Activated CD4-positive, alpha-beta T cell treated with anti-CD3 and anti-CD28 coated beads, Interleukin-2, Interleukin-6, amounts not matched to agents 100 ng/mL and 50 ng/mL, durations not matched to agents 16 hours and 8 hours (primary cell): ENCODE measurements at places on chromosomes 7 and 10.

DNA sequence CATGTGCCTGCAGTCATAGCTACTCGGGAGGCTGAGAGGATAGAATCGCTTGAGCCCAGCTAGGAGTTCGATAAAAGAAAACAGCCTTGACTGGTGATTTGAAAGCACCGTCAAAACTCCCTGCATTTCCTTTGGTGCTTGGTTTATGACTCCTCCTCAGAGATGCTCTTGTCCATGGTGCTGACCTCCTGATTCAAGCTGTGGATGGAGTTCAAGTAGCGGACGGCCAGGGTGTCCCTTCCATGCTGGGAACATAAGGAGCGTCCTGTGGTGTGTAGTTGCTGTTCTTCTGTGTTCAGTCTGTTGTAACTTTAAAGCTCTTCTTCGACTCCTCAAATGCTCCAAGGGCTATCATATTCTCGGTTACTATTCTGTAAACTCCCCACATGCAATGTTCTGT lies 382.5 kb upstream of the KIAA1217 start:
- peak; percentile 6 for DNase-seq

DNA sequence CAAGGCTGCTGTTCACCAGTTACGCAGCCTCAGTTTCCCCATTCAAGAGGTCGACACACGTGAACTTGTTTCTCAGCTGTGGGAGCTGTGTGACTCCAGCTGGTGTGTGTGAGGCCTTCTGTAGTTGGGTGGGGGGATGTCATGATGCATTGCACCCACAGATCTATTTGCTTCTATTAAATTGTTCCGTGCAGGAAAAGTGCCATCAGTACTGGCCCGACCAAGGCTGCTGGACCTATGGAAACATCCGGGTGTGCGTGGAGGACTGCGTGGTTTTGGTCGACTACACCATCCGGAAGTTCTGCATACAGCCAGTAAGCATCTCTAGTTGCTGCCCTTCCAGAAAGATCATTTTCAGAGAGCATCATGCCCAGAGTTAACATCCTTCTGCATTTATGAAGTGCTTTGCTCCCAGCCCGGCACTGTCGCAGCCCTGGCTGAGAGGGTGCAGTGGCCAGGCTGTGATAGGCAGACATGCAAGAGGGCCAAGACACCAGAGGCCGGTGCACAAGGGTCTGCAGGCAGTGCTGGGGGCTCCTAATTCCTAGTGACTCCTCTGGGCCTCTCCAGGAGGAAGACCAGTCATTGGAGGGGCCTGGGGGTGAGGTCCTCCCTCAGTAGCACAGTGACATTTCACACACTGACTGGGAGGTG lies 60.2 kb downstream of the MKI67 start:
- no peak for DNase-seq

- DNase-seq = no peak
Measured at GRCh38 chr10:15201589-15202300, 33.3 kb upstream of the NMT2 start.

GRCh38 chr10:99143011-99143410 lies 92.6 kb downstream of the HPSE2 start:
- no peak for DNase-seq

DNA sequence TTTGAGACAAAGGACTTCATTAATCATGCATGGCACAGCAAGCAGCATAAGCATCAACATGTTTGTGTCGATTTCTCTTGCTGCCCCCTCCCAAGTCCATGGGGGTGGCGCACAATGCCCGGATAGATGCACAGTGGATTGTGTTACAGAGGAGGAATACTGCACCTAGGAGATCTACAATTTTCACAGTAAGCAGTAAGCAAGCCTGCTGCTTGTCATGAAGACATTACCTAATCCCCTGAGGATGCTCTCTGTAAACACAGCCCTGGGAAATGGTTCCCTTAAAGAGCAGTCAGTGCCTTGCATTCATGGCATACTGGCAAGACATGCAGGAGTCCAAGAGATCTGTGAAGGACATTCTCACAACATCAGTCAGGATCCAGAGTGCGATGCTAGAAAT lies 137.7 kb downstream of the ETV1 start:
- no peak for DNase-seq

- no peak for DNase-seq
Measured at GRCh38 chr10:95517536-95518454, 43.4 kb downstream of the SORBS1 start.

GRCh38 chr7:157577061-157577460 lies 240.3 kb downstream of the DNAJB6 start:
- no peak for DNase-seq

- no peak for DNase-seq
Measured at GRCh38 chr7:112877691-112878460, 87.7 kb upstream of the TMEM168 start.

GRCh38 chr7:129536323-129536722 lies 34.0 kb downstream of the SMKR1 start:
- DNase-seq = no peak

DNA sequence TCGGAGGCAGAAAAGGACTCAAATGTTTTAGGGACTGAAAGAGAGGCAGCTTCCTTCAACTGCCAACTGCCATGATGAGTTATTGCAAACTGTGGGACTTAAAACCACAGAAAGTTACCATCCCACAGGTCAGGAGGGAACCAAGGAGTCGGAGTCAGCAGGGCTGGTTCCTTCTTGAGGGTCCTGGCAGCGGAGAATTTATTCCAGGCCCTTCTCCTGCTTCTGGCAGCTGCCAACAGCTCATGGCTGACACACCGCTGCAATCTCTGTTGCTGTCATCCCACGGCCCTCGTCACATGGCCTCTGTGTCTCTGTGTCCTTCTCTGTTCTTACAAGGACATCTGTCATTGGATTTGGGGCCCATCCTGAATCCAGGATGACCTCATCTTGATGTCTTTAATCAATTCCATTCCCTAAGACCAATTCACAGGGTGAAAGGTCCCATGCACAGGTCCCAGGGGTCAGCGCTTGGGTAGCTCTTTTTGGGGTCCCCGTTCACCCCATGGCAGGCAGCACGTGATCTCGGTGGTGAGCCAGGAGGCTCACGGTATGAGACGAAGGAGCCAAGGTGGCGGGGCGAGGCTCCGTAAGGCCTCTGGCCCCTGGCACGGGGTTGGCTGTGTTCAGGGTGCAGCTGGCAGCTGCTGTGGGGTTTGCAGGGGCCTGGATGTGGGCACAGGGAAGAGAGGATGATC lies 27.4 kb upstream of the PSMG3 start:
- no peak for DNase-seq

- no peak for DNase-seq
Measured at GRCh38 chr10:104935656-104936055, 294.6 kb downstream of the SORCS3 start.

- no peak for DNase-seq
Measured at GRCh38 chr7:20591058-20591457, 24.4 kb upstream of the ABCB5 start.

DNA sequence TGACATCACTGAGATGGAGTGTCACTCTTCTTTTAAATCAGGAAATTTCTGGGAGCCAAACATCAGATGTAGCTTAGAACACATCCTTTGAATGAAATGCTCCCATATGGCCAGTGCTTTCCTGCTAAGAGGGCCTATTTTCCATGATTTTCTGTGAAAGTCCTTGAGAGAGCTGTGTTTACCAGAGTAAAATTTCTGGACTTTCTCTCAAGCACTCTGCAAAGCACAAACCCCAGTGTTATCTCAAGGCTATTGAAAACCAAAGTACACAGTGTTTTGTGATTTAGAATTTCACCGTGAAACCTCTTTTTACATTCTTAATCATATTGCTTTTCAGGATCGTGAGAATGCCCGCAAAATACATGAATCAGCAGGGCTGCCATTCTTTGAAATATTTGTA lies 54.0 kb downstream of the PAPSS2 start:
- DNase-seq = no peak

GRCh38 chr7:96723622-96724021 lies 14.0 kb upstream of the SEM1 start:
- DNase-seq = no peak

DNA sequence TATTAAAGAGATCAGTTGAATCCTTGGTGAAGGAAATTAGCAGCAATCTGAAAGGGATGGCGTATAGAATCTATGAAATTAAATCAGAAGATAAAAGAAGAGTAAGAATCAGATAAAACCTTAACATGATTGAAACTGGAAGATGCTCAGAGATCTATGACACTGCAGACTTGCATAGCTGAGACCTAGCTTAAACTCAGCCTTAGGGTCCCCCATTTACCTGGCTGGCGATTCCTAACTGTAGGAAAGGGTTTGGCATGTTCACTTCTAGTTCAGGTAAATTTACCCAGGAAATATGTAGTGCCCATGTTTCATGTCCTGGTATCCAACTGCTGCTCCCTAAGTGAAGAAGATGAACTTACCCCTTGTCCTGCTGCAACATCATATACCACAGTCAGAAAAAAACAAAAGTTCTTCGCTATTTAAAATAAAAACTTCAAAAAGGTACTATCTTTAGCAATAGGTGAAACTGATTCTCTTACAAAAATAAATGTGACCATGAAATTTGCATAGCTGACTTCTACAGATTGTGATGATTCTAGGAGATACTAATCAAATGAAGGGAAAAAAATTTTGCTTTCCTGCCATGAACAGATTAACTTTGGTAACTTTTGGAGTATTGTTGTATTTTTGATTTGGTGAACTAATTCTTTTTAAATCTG lies 47.8 kb upstream of the TMEM243 start:
- DNase-seq = no peak

GRCh38 chr10:19730907-19731217 lies 85.4 kb upstream of the PLXDC2 start:
- DNase-seq = no peak

- DNase-seq = no peak
Measured at GRCh38 chr7:132609906-132610520, 33.7 kb upstream of the PLXNA4 start.

DNA sequence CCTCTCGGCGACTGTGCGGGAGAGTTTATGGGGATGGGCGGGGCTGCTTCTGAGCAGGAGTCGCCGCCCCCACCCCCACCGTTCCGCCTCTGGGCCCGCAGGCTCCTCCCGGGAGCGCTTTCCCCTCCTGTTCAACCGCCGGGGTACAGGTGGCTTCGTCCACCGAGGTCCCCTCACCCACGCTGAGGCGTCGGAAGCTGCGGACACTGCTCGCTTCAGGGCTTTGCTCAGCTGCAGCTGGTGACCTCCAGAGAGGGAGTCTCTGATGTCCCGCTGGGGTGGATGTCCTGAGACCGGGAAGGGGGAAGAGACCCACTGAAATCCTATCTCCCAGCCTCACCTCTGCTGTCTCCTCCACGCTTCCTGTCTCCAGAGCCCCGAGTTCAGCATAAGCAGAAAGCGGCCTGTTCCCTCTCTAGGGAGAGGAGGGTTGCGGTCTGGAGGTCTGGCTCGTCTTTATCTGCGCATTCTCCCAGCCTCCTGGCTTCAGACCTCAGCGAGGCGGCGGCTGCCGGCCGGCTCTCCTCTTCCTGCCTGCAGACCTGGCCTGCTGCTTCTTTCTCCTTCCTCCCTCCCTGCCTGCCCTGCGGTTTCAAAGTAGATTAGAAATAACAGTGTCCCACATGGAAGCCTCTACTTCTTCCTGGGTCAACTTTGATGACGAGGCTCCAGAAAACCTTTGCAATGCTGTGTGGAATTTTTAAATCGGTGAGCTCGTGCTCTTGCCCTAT lies 1.8 kb downstream of the CYP2E1 start:
- peak; percentile 4 for DNase-seq

DNA sequence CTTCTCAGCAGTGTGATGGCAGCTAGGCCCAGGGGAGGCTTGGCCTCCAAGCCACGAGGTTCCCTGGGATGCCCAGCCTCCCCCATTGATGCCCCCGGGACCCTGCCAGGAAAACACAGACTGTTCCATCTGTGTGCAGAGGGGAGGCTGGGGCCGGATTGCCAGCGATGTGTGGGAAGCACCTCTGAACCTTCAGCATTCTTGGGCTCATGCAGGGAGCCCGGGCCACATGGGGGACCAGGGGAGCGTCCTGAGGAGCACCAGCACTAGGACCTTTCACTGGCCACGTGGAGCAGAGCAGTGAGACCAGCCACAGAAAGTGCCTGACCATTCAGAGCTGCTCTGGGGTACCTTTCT lies 2.6 kb downstream of the IMPDH1 start:
- DNase-seq = no peak

GRCh38 chr10:4825456-4825867 lies 545 bp upstream of the AKR1E2 start:
- no peak for DNase-seq

DNA sequence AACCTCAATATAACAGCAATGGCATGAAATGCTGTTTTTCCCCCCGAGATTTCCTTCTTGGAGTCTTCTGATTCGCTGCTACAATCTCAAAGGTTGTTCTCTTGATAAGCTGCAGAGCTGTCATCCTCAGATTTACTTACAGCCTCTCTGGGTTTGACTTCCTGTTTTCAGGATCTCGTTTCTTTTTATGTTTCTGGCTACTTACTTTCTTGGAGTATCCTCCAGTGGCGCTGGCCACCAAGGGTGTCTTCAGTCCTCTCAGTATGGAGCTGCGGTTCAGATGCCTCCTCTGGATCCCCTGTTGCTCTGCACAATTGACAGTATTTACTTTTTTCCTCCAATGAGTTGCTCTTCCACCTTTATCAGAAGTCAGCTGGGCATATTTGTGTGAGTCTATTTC lies 152.0 kb upstream of the TMEM72 start:
- DNase-seq = no peak

DNA sequence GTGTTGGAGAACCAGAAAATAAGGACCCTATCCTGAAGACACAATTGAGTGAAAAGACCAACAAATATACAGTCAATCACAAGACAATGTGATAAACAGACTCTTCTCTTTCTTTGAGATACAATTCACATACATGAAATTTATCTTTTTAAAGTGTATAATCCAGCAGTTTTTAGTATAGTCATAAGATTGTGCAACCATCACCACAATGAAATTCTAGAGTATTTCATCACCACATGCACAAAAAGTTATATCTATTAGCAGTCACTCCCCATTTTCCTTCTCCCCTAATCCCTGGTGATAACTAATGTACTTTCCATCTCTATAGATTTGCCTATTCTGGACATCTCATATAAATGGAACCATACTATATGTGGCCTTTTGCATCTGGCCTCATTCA lies 8.2 kb upstream of the SORBS1 start:
- no peak for DNase-seq

- no peak for DNase-seq
Measured at GRCh38 chr10:8054244-8054493, 319 bp upstream of the GATA3 start.

DNA sequence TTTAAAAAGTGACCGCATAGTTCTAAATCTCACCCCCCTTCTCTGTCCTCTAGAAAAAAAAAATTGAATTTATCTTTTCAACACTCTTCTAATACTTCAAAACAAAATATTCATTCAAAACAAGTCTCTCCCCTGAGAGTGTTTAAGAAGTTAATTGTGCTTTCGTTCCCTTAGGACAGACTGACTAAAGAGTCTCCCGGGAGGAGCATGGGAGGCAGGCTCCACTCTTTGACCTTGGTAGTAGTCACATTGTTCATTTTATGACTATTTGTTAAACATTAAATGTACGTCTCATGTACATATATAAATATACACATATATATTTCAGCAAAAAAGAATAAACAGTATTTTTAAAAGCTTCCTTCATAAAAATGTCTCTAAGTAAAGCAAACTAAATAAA lies 35.3 kb upstream of the SPOCK2 start:
- no peak for DNase-seq

- DNase-seq = peak; percentile 19
Measured at GRCh38 chr7:2019711-2020511, 212.8 kb downstream of the MAD1L1 start.
